Effector CD4-positive, alpha-beta T cell (primary cell): ENCODE measurements at places on chromosomes 5 and 9.

- DNase-seq: no peak
Observed at GRCh38 chr9:28232686-28233085, 659.4 kb upstream of the C9orf72 start.

DNA sequence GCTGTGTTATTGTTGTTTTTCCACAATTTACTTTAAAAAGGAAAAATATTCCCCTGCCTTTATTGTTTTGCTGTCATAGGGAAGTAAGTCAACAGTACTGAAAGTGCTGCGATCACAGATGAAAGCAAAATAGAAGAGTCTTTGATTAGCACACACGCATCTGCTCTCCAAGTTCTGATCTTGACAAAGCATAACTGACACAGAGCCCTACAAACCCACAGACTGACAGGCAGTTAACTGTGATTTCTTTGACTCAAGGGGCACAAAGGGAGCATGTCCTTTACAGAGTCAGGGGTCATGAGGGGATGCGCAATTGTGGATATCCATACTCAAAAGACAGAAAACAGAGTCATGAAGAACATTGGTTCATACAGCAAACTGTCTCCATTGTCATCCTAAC, 123.7 kb downstream of the SNCAIP start:
- DNase-seq: no peak

GRCh38 chr9:72948575-72949243, 4.1 kb downstream of the ALDH1A1 start:
- no peak for DNase-seq

DNA sequence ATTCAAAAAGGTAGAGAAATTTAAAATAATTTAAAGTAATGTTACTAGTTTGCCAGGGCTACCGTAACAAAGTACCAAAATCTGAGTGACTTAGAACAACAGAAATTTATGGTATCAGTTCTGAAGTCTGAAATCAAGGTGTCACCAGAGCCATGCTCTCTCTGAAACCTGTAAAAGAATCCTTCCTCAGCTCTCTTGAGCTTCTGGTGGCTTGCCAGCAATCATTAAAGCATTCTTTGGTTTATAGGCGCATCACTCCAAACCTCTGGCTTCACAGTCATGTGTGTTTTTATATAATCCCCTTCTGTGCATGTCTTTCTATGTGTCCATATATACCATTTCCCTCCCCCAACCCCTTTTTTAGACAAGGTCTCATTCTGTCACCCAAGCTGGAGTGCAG, 220.3 kb downstream of the COX7C start:
- no peak for DNase-seq

- DNase-seq: no peak
Observed at GRCh38 chr5:82259172-82259800, 18.9 kb downstream of the RPS23 start.

DNA sequence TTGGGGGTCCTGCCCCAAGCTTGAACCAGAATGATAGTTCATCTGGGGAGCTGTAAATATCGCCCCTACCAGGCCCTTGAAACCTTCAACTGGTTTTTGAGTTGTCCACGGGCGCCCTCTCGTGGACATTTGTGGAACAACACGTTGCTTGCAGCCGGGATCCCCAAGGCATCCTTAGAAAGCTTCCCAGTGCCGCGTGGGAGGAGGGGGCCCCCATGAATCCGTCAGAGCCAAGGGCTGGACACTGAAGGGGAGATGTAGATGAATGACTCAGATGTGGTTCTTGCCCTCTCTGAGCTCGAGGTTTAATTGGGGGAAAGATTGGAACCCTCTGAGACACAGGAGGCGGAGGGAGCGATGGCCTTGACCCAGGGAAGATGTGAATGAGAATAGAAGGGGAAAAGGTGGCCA, 31.8 kb upstream of the ORM1 start:
- DNase-seq: peak; percentile 54

DNA sequence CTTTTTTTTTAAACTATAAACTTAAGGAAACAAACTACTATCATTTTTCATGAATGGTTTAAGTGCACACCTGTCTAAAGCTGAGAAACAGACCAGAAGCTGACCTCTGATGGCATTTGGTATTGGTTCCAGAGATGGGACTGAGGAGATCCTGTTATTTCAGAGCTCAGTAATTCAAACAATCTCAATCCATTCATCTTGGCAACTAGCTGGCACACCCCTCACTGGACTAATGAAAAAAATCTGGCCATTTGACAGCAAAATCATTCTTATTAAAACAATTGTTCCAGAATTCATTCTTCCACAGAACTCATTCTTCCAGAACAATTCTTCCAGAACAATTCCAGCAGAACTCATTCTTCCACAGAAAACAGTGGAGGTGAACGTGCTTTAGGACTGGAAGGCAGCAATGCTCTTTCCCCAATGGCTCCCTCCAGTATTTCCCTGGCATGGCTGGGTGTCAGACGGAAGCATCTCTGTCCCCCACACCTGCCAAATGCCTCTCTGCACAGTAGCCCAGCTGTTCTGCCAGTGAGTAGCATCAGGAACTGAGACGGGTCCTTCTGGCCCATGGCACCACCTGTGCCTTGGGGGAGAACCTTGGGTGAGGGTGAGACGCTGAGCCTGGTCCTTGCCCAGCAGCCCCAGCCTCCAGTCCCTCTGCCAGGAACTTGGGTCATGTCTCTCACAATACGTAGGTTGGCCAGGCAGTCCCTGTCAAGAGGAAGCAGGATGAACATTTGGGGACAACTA, 87.5 kb upstream of the EQTN start:
- no peak for DNase-seq

DNA sequence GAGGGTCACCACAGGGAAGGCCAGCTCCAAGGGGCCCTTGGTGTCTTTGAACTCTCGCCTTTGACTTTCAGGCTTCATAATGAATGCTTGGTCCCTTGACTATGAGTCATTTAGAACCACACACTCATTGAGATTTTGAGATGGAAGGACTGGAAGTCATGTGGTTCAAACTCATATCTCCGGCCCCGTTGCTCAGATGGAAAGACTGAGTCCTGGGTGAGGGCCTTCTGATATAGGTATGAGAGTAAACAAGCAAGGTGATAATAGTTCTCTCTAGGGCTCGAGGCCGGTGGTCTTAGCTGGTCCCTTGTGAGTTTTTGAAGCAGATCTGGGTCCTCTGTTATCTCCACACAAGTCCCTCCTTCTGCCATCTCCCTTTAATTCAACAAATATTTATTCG, 210.6 kb downstream of the PAX5 start:
- DNase-seq: no peak

DNA sequence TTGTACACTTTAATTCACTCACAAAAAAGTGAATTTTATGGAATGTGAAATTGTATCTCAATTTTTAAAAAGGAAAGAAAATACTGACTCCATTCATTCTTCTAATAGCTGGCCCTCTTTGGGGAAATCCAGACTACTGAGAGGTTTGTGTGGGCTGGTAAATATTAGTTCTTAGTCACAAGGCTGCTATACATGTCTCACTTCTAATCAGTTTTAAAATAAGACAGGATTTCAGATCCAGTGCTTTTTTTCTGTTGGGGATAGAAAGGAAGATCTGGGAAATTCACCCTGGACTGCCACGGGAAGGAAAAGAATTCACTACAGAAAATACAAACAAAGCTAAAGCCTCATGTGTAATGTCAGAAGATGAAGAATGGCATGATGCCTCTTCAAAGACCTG, 32.7 kb upstream of the ADAMTSL1 start:
- no peak for DNase-seq

GRCh38 chr9:100472788-100473275, at the start of gene TMEFF1:
TSS of gene TMEFF1 (plus strand) at chr9:100473149. CDS start at chr9:100473545, 396 bp downstream.
- DNase-seq: peak; percentile 5

DNA sequence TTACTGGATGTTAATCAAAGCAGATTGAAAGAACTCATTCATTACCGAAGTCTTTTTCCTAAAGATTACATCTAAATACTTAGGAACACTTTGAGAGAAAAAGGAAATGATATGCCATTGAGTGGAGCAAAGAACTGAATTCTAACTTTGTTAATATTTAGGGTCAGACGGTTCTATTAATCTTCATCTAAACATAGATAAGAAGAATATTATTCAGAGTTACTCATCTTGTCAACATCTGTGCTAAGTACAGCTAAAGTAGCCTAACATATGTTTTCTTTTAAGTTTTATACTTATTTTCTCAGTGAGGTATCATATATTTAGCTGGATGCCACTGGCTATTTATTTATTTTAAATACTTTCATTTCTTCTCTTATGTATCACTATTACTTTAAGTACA, 1763.7 kb downstream of the EFNA5 start:
- DNase-seq: no peak

- no peak for DNase-seq
Observed at GRCh38 chr5:143921525-143922311, 109.8 kb downstream of the HMHB1 start.

GRCh38 chr9:128254855-128255759, 20.7 kb downstream of the GOLGA2 start:
- peak; percentile 51 for DNase-seq

DNA sequence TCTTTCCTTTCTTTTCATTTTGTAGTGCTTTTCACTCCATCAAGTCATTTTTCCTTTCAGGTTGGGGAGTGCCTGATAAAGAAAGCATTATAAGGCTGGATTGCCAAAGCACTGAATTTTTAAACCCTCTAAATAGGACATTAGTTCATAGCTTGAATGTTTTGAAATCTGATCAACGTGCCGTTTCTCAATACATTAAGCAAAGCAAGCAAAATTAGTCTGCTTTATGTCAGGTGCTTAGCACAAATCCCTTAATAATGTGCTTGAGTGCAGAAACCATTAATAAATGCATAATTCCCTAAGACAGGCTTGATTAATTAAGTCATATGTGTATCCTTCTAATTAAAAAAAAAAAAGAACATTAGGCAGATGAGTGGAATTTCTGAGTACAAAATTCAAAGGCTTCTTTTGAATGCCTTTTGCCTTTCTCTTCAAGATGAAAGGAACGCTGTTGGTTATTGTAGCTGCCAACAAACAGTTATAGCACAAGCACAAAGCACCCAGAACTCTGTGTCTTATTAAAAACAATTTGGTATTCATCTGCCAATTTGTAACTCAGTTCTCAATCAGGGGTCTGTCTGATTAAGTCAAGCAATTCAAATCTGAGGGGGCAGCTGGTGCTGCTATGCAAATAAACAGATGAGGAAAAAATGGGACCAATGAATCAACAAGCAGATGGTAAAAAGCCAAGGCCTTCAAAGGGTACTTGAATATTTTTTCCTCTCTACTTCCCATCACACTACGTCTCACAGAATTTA, 233.7 kb downstream of the TLE1 start:
- DNase-seq: no peak

DNA sequence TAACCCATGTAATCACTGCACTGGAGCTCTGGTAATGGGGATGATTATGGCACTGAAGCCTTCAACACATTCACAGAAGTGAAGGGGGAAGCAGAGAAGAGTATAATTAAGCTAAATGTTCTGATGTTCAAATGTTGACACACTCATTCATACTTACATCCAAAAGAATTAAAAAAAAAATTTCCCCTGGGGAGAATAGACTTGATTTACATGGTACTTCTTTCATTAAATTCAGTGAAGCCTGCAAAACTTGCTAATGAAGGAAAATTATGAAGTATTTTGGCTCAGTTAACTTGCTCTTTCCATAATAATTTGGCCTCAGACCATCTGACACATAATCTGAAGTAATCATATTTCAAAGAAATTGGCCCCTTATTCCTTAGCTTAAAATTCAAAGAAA, 428.8 kb downstream of the SH3GL2 start:
- DNase-seq: no peak

GRCh38 chr9:16729651-16730050, 140.8 kb downstream of the BNC2 start:
- no peak for DNase-seq

DNA sequence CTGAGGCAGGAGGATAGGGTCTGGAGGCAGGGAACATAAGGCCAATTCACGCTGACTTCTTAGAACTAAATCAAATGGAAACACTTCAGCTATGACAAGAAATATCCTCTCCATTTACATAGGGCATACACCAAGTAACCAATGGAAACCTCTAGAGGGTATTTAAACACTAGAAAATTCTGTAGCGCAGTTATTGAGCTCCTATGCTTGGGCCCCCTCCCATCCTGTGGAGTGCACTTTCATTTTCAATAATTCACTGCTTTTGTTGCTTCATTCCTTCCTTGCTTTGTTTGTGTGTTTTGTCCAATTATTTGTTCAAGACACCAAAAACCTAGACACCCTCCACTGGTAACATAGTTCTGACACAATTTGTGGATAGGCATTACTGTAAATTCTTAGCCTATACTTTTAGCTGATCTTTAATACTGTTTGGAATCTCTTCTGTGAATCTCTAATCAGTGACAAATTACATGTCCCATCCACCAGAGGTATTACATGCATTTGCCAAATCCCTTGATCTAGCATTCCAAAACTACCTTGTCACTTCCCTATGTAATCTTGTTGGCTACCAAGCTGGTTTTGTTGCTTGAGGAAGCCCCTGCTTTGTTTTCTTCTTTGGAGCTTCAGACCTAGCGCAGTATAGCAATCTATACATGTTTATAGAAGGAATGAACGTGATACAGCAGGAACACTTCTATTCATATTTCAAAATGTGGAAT, 61.6 kb downstream of the ST8SIA4 start:
- DNase-seq: no peak

GRCh38 chr5:139811274-139811607, 15.6 kb downstream of the PSD2 start:
- DNase-seq: no peak

DNA sequence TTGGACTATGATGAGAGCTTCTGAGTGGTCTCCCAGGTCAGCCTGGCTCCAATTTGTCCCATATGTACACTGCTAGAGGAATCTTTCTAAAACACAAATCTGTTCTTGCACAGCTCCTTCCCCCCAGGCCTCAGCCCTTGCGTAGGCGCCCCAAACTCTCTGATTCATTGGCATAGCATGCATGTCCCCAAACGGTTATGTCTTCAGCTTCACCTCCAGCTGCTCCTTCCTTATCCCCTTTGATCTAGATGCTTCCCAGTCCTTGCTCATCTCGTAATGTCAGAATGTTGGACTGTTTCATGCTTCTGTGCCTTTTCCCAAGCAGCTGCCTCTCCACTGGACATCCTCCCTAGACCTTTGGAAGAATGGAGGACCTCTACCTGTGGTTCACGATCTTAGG, 60.1 kb upstream of the BASP1 start:
- no peak for DNase-seq

DNA sequence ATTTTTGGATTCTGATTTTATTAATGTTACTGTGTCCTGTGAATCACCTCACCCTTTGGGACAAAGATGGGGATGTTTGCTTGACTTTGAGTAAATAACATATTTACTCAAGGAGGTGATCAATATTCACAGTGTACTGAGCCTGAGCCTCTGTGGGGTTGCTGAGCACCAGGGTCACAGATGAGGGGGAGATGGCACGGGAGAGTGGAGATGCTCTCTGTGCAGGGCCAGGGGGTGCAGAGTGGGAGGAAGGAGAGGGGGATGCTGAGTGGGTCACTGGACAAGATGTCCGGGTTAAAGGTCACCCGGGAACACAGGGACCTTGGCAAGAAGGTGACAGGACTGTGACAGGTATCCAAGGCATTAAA, 4.0 kb downstream of the SQSTM1 start:
- no peak for DNase-seq

GRCh38 chr9:34203992-34204635, 25.3 kb downstream of the UBAP1 start:
- DNase-seq: no peak
